ENCODE measurements at places on chromosomes 1 and 21.

DNA sequence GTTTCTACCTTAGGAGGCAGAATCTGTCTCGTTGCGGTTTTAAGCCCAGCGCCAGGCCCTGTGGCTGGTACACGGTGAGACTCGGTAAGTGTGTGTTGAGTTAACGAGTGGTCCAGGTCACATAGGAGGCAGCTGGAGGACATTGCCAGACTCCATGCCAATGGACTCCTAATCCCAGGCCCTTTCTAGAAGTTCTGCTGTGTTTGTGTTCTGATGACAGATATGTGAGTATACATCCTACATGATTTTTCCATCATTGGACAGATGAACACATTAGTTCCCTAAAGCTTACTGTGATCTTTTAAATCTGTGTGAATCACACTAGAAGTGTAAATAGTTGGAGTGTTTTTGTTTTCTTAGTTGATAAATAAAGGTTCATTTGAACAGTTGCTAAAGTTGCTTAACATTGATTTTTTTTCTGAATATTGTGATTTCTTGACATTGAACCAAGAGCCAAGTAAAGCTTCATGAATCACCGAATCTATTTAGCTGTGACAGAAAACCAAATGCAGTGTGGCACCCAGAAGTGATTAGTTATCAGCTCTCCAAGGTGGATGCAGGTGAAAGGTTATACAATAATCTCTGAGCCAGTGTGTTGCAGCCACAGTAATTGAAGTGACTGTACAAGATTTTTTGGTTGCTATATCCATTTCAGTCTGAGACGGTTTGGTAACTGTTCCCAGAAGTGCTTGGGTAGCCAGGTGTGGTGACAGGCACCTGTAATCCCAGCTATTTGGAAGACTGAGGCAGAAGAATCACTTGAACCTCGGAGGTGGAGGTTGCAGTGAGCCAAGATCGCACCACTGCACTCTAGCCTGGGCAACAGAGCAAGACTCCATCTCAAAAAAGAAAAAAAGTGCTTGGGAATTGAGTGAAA, 46.3 kb downstream of the DOP1B start:
- DNase-seq: no peak

DNA sequence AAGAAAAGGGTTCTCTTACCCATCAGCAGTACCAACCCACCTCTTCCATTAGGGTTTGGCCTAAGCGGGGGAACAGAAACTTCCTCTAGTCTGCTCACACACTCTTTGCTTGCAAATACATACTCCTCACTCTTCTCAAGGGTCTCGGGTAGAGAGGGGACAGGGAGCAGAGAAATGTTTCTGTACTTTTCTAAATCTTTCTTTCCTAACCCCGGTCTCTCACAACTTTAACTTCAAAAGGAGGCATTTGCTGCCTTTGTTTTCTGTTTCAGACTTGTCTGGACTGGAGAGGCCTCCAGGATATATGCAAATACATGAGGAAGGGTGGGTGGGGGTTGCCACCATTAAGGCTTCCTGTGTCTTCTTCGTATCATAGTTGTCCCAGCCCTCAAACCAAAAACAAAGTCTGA, 10.5 kb upstream of the LAX1 start:
- no peak for DNase-seq

GRCh38 chr1:214264196-214264595, 16.8 kb upstream of the SMYD2 start:
- peak; percentile 58 for DNase-seq

DNA sequence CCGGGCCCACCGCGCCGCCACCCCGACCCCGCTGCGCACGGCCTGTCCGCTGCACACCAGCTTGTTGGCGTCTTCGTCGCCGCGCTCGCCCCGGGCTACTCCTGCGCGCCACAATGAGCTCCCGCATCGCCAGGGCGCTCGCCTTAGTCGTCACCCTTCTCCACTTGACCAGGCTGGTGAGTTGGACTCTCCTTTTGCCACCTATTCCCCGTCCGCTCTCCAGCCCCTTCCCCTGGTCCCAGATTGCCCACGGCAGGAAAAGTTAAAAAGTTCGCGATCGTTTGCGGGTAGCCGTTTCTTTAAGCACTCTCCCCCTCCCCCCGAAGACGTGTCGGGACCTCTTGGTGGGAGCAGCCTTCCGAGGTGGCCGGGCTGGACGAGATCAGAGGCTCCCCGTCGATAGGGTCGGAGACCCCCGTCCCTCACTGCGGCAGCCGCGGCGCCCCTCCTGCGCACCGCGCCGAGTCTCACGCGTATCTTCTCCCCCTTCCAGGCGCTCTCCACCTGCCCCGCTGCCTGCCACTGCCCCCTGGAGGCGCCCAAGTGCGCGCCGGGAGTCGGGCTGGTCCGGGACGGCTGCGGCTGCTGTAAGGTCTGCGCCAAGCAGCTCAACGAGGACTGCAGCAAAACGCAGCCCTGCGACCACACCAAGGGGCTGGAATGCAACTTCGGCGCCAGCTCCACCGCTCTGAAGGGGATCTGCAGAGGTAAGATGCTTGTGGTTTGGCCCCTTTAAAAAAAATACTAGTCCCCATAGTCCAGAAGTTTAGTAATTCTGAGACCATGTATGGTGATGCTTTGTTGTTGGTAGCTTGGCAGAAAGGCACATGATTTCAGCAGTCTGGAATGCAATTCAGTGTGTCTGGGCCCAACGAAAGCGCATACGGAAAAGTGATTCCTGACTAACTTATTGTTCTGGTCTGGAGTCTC, 576 bp downstream of the CCN1 start:
- DNase-seq: peak; percentile 13

DNA sequence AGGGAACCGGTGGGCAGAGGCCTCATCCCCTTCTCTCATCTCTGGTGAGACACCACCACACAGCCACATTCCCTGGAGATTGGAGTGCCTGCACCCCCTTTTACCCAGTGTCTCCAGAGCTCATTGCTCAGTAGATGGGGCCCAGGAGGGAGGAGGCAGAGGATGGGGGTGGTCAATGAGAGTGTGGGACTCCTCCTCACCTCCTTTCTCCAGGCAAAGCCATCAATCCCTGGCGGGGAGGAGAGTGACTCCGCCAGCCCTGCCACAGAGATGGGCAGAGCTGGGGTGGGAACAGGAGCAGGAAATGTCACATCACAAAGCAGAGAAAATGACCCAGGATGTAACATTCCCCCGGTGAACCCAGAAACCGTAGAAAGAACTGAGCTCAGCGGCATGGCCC, 117.2 kb downstream of the MATN1 start:
- no peak for DNase-seq

DNA sequence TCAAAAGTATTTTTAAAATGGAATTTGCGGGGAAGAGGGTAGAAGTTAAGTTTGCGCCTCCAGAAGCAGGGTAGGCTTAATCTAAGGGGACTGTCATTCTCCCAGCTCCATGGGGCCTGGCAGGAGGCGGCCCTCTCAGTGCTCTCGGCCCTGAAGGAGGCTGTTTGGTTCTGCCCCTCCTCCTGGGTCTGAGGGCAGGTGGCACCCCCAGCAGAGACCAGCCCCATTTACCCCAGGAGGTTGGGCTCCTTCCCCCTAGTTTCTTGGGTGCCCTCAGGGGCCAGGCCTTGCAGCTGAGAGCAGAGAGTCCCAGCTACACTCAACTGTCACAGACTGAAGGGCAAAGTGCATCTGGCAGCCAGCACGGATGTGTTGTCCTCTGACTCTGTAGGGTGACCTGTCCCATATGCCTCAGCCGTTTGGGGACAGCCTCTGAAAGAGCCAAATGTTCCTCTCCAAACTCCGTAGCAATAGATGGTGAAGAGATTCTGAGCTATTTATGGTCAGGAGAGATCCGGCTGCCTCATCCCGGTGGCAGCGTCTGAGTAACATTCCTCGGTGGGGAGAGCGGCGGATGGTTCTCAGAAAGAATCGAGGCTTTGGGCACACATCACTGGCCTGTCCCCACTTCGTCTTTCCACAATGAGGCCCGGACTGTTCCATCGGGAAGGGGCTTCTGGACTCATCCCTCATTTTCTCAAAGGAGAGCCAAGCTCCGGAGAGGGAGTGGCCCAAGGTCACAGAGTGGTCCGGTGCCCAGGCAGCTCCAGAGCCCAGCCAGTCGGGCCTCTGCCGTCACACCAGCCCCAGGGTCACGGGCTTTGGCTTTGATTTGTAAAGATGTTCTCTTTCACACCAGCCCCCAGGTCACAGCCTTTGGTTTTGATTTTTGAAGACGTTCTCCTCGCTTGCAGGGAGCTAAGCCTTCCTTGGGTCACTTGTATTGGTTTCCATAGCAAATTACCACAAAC, 424.2 kb upstream of the VAMP3 start:
- no peak for DNase-seq

- DNase-seq: no peak
These were observed 437.6 kb downstream of the PTPRU start for GRCh38 chr1:29673669-29674626.

- DNase-seq: peak; percentile 79
These were observed 52.4 kb upstream of the WDR26 start for GRCh38 chr1:224486801-224487583.

DNA sequence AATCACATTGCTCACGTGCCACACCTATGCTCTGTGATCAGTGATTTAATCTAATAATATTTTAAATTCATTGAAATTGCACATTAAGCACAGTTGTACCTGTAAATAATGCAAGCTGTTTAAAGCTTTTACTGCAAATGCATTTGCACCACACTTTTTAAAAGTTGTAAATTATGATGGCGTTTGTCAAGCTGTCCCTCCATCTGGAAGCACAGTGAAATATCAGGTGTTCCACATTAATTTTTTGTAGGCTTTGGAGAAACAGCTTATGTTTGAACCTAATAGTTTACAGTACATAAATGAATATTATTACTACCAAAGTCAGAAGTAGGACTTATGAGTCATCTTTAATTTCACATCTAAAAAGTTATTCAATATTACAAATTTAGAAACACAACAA, 3.0 kb upstream of the DPYD start:
- no peak for DNase-seq

DNA sequence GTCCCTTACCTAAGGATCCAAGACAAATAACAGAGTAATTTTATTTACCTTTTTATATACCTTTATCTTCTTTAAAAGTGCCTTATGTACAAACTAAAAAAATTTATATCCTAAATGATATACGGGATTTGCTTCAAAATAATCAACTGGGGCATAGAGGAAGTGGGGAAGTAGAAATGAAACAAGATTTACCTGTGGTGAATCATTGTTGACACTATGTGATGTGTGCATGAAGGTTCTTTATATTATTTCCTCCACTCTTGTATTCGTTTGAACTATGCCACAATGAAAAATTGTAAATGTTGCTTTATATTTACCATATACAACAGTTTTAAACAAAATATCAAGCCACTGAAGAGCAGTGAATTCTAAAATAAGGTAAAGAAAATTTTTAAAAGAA, 13.0 kb downstream of the RGS7 start:
- no peak for DNase-seq

DNA sequence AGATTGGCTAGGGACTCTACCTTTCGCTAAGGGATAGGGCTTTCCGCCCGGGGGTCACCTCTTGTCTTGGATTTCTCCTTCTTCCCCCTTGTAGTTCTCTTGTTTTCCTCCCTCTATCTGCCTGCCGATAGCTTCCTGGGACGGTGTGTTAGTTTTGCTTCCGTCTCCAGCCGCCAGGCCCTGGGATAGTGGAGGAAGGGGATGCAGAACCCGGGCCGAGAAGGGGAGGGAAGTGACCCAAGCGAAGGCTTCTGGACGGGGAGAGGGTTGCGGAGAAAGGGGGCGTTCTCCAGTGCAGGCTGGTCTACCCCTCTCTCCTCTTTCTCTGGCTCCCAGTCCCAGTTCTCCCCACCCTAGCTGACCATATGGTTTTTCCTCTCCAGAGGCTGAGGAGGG, 871 bp downstream of the TUFT1 start:
- DNase-seq: no peak

GRCh38 chr1:21118167-21118566, 58.5 kb downstream of the EIF4G3 start:
- no peak for DNase-seq

- no peak for DNase-seq
These were observed 55.1 kb upstream of the ZNF281 start for GRCh38 chr1:200464784-200465400.

GRCh38 chr1:52727956-52728656, 1.9 kb downstream of the ZYG11B start:
- DNase-seq: no peak

- DNase-seq: no peak
These were observed 113.6 kb upstream of the GADD45A start for GRCh38 chr1:67571406-67571805.

- no peak for DNase-seq
These were observed 30.8 kb downstream of the DDR2 start for GRCh38 chr1:162663086-162663485.

DNA sequence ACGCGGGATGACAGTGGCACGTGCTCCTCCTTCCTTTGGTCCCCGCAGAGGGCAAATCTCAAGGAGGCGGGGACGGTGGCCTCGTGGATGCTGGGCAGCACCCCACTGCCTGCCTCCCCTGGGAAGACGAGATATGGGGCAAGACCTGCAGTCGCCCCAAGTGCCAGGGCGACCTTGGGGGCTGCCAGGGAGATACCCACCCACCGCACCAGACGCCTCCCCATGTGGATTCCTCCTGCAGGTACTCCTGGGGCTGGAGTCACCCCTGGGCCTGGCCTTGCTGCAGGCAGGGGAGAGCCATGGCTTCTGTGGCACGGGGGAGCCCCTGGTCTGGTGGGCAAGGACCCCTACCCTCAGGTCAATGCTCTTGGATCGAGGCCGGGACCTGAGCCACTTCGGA, 5.9 kb upstream of the AURKAIP1 start:
- DNase-seq: no peak

DNA sequence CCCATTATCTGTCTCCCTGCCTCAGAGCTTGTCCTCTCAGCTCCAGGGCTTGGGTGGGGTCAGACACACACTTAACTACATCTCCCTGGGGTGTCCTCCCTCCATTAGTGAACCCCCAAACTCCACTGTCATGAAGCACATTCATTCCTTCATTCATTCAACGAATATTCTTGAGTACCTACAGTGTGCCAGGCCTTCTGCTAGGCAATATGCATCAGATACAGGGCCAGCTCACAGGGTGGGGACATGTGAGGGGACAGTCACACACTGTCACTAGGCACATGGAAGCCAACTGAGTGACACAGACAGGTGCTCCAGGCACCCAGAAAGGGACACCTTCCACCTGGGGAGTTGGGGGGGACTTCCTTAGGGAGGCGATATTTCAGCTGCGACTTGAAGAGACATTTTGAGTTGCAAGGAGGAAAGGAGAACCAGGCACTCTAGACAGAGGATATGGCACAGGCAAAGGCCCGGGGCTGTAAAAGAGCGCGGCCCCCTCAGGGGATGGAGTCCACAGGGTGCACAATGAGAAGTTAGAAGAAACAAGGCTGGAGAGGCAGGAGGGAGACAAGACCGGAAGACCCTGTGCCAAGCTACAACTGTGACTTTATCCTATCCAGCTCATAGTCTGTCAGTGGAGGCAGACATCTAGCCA, 8.7 kb upstream of the S100A8 start:
- no peak for DNase-seq

GRCh38 chr1:55164906-55165305, 50.3 kb downstream of the USP24 start:
- no peak for DNase-seq

- peak; percentile 57 for DNase-seq
These were observed 3.2 kb downstream of the SLC2A1 start for GRCh38 chr1:42955311-42956063.

DNA sequence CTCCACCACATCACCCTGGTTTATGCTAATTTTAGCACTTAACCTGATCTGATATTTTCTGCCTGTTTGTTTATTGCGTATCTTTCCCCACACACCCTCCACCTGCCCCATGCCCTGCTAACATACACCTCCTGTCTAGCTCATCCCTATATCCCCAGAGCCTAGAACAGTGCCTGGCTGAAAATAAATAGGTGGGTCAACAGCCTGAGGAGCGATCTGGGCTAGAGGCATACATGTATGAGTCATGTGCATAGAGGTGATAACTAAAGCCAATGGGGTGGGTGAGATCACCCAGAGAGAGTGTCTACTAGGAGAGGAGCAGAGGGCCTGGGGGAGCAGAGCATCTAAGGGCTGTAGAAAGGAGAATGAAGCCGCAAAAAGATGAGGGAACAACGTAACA, 2.7 kb downstream of the HTR1D start:
- DNase-seq: no peak

Data from MV-4-11 (cell line).